ENCODE measurements at places on chromosomes 16 and 17. TPM values are rescaled to one million over a fixed set of nuclear protein-coding genes. Genes with fewer than 3 reads are reported as not detected.
A peak's percentile ranks its signal among the peaks of the same experiment; 100 is the strongest.

GRCh38 chr16:8905795-8906591, 23.8 kb downstream of the LITAFD start:
- no peak for DNase-seq

Gene CDRT15L2
- total RNA-seq, result not detected

Gene CCL4
- not detected for total RNA-seq

Gene MYH2
- not detected for total RNA-seq

Gene CPNE7
- total RNA-seq, result 3.4 TPM

DNA sequence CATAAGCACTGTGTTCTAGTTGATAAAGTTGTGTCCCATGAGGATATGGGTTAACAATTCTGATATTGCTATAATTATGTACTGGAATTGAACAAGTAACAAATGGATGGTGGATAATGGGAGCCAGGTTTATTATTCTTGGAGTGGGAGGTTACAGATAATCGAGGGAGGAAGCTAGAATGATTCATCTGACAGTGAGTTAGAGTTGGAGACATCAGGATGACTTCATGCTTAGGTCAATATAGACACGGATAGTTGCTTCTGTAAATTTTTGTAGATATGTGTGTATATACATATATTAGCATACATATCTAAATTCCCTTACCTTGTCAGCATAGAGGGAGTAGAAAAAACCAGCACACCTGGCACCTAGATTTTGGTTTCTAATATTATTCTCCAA, 293.4 kb downstream of the SHISA9 start:
- no peak for DNase-seq

Gene ST6GALNAC1
- not detected for total RNA-seq

DNA sequence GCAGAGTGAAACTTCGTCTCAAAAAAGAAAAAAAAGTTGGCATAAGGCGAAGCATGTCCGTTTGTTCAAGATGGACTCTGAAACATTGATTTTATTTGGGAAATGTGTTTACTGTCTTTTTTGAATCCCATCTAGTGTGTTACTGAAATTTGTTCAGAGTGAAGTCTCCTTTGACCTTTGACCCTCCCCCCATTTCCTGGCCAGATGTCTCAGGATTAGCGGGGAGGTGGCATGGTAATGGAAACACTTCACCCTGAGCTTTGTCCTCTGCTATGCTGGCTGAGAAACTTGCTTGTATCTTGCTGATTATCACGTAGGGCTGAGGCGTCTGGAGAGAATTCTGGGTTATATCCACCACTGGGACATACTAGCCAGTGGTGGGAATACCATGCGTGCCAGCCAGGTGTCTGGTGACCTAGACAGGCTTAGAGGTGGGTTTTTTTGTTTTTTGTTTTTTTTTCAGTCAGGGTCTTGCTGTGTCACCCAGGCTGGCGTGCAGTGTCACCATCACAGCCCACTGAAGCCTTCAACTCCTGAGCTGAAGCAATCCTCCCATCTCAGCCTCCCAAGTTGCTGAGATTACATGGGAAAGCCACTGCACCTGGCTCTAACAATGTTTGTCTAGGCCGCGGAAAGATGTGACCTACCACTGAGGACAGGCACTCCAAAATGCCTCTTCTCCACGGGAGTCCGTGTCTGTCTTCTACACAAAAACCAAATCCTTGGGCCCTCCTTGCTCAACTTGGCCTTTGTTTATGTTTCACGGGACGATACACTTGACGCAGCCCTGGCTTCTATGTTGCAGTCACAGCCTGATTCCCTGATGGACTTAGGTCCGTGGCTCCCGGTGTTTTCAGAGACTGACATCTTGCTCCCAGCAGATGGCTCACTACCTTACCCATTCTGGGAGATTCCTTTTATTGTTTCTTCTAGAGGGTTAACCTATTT, 6.6 kb upstream of the GALK1 start:
- DNase-seq, result no peak

Gene RBL2
- 13.8 TPM for total RNA-seq

Gene PDF
- 32.1 TPM for total RNA-seq

Gene NBR1
- 31.7 TPM for total RNA-seq

DNA sequence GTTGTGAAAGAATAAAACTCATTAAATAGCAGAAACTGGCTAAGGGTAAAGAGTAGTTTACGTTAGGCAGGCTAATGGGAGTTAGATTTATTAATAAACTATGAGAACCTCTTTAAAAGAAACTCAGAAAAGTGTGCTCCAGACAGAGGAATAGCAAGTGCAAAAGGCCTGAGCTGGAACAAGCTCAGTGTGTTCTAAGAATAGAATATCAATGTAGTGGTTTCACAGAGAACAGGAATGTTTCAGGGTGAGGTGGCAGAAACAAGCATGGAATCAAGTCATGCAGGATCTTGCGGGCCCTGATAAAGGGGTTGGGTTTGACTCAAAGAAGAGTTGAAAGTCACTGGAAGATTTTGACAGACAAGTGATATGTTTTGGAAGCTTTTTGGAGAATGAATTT, 164.0 kb upstream of the HS3ST3A1 start:
- no peak for DNase-seq

DNA sequence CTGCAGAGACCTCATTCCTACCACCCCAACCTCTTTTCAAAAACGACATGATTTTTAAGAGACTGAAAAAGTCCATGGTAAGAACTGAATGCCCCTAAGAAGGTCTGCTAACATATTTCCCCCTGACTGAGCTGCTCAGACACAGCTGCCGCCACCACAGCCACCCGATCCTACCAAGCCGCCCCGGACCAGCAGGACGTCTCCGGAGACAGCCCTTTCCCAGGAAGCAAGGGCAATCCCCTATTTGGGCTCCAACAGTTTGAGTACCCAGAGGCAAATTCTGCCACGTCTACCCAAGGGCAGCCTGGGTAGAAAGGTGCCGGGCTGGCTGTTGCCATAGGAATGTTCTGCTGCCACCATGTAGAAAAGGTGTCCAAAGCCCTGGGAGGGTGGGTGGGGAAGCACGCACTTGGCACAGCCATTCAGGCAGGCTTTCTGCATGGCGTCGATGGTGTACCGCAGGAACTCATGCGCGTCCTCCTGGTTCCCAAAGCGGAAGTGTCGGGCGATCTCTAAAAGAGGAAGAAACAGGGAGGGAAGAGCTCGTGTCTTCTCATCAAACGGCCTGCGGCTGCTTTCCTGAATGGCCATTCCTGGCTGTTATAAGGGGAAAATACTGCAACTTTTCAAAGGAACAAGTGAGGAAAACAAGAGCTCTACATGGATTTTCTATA, 13.6 kb downstream of the USP36 start:
- no peak for DNase-seq

DNA sequence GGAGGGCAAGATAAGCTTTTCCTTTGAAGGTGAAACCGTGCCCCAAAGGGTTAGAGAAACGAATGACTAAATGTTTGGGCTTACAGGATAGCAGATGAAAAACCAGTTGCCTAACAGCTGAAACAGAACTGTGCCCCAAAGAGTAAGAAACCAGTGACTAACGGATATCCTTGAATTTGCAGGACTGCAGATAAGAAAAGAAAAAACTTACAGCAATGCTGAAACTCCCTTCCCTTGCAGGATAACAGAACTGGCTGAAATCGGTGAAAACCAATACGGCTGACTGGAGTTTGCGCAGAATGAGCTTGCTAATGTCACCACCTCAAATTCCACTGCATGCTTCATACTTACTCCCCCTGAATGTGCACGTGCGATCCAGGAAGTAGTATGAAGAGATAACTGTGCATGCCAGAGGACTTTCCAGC, 175.2 kb upstream of the NLRP1 start:
- DNase-seq, result no peak

GRCh38 chr17:20092261-20092867, 83.2 kb downstream of the SPECC1 start:
- no peak for DNase-seq

DNA sequence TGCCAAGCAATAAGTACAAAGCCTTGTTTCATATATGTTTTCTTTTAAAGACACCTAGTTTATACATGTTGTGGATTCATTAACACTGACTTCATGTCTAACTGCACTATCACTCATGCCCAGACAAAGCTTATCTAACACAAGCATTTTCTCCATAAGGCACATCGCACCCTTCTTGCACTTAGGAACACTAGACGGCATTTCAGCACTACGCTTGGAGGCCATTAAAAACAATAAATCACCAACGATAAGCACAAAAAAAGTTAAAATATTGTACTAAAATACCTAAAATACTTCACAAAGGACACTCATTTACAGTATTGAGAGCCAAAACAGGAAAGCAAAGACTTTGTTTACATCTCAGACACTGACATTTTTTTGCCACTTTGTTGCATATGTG, 39.0 kb upstream of the TEKT3 start:
- DNase-seq, result no peak

Gene FOXF1
- total RNA-seq, result 2.1 TPM

DNA sequence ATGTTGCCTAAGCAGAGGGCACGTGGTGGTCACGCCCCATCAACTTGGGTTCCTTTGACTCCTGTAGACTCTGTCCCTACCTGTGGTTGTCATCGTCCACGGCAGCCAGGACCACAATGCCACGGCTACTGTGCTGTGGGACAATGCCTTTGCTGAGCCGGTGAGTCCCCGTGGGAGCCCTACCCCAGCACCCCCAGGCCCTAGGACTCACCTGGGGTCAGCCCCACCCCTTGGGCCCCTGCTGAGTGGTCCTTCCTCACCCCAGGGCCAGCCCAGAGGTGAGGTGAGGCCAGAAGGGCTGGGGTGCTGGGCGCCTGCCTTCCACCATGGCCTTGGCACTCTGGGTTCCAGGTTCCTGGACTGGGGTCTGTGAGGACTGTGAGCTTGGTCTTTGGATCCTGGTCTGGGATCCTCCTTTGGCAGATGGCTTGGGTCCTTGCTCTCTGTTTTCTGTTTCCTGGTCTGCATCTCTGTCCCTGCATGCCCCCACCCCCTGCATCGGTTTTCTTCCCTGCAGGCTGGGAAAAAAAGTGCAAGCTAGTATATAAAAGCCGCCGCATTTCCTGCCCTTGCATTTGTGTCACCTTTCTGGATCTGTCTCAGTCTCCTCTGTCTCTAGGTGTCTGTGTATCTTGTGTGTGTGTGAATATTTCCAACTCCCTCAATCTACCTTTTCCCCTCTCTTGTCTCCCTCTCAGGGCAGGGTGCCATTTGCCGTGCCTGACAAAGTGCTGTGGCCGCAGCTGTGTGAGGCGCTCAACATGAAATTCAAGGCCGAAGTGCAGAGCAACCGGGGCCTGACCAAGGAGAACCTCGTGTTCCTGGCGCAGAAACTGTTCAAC, 17.5 kb downstream of the STAT5A start:
- DNase-seq, result no peak

Gene STX8
- total RNA-seq, result 52.7 TPM

Gene C16orf89
- total RNA-seq, result not detected

Gene RCVRN
- total RNA-seq, result not detected

GRCh38 chr16:82137822-82138167, 32.2 kb downstream of the MPHOSPH6 start:
- no peak for DNase-seq

Gene PLCG2
- total RNA-seq, result 1.8 TPM

- DNase-seq, result peak; percentile 36
Measured at GRCh38 chr17:63474174-63474573, 2.7 kb upstream of the ACE start.

Gene MYH8
- total RNA-seq, result not detected

Gene GPRC5C
- total RNA-seq, result 53.5 TPM

DNA sequence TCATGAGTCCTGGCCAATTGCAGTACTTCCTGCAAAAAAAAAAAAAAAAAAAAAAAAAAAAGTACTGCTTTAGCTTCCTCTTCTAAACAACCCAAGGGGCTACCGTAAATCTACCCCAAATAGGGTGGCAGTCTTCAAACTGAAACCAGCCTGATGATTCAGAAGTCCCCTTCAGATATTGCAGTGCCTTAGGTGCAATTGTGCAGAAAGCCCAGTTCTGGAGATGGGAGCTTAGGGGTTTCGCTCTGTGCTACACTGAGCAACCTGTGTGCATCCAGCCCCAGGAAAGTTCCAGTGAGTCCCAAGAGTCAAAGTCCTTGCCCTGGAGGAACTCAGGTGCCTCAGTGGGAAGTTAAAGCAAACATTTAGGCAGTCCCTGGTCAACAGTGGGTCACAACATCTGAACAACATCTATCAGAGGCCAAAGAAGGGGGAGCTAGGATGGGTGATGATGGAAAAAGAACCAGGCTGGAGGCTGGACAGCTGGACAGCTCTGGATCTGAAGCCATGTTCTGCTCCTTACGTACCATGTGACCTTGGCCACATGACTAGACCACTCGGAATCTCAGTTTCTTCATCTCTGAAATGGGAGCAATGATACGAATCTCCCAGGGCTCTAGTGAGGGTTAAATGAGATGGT, 6.7 kb upstream of the CIITA start:
- no peak for DNase-seq

Gene KRT13
- not detected for total RNA-seq

Gene NUDT16L1
- 26.7 TPM for total RNA-seq

GRCh38 chr17:35467824-35468223, 19.3 kb upstream of the SLFN13 start:
- DNase-seq, result no peak

Data from Daoy (cell line).